B cell (primary cell): ENCODE measurements at places on chromosomes 1 and 21.

GRCh38 chr1:172380441-172381244 lies 39.8 kb upstream of the C1orf105 start:
- peaks cover 26% of the 10 kb centered on the region for H3K4me1 ChIP-seq
- H3K27ac ChIP-seq: peak overlapping the region; percentile 76
- DNase-seq: peak; percentile 76
- no peaks in the 10 kb centered on the region for H3K36me3 ChIP-seq

DNA sequence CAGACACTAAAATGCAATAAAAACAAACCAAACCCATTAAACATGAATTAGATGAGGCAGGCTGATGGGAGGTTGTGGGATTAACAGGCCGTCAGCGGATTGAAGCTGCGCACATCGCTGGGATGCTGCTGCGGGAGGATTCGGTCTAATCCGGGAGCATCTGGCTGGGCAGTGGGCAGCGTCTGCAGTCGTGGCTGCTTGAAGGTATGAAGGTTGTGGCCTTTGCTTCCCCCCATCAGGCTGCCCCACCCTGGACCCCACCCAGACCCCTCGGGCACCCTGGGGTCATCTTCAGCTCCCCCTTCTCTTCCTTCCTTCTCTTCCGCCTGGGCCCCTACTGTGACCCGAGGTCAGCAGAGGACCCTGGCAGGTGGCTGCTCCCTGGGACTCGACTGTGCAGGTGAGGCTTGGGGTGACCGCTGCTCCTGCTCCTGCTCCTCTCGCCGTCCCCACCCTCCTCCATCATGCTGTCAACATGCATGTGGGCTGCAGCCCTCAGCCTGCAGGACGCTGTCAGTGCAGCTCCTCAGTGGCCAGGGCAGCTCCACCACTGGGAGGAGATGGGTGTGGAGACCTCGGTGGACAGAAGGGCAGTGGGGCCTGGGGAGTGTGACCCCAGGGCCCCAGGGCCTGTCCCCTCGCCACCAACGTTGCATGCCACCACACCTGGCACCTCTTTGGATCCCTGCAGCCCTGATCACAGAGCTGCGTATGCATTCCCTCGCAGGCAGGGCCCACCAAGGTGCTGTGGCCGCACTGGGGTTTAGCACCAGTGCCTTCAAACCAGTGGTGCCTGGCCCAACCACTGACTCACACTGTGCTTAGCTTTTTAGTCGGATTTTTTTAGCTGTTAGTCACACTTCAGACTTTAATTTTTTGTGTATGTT lies 112.2 kb upstream of the COL6A1 start:
- H3K4me1 ChIP-seq: no peaks in the 10 kb centered on the region
- H3K27ac ChIP-seq: no peak overlapping the region
- no peaks in the 10 kb centered on the region for H3K36me3 ChIP-seq
- H3K27me3 ChIP-seq: no peaks in the 10 kb centered on the region
- no peak overlapping the region for H3K4me3 ChIP-seq

GRCh38 chr1:179318491-179318890 lies 24.9 kb downstream of the SOAT1 start:
- H3K4me1 ChIP-seq: no peaks in the 10 kb centered on the region
- H3K4me3 ChIP-seq: no peak overlapping the region
- DNase-seq: no peak
- no peaks in the 10 kb centered on the region for H3K36me3 ChIP-seq
- peak overlapping the region; percentile 15 for H3K27ac ChIP-seq
- no peaks in the 10 kb centered on the region for H3K27me3 ChIP-seq

DNA sequence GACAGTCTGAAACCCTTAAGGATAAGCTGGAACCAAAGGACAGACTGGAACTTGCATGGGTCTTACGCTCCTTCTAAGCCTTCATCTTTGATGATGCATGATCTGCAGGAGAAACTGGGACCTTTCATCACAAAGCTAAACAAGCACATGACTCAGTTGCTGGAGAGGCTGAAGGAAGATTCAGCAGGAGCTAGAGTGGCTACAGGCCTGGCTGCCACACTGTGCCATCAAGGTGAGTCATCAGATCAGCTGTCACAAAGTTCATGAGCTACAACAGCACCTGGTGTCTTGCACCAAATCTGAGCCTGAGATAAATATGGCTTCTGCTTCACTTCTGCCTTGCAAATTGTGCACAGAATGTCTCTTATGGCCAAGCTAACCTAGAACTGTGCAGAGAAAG lies 95.5 kb upstream of the MARK1 start:
- no peaks in the 10 kb centered on the region for H3K36me3 ChIP-seq
- no peaks in the 10 kb centered on the region for H3K27me3 ChIP-seq
- no peaks in the 10 kb centered on the region for H3K4me1 ChIP-seq
- DNase-seq: no peak
- no peak overlapping the region for H3K4me3 ChIP-seq
- no peak overlapping the region for H3K27ac ChIP-seq

DNA sequence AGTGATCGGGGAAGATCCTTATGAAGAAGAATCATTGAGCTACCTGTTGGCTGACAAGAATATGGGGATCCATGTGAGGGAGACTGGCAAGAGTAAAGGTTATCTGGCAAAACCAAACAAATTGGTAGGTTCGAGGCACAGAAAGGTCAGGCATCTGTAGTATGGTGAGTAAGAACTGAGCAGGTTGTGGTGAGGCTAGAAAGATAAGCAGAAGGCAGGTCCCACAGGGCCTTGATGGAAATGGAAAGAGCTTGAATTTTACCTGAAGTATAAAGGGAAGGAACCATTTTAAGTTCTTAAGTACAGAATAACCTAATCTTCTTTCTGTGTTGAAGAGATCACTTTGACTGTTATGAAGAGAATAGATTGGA lies 11.1 kb downstream of the PTPRC start:
- no peaks in the 10 kb centered on the region for H3K27me3 ChIP-seq
- H3K4me3 ChIP-seq: no peak overlapping the region
- peaks cover 38% of the 10 kb centered on the region for H3K4me1 ChIP-seq

DNA sequence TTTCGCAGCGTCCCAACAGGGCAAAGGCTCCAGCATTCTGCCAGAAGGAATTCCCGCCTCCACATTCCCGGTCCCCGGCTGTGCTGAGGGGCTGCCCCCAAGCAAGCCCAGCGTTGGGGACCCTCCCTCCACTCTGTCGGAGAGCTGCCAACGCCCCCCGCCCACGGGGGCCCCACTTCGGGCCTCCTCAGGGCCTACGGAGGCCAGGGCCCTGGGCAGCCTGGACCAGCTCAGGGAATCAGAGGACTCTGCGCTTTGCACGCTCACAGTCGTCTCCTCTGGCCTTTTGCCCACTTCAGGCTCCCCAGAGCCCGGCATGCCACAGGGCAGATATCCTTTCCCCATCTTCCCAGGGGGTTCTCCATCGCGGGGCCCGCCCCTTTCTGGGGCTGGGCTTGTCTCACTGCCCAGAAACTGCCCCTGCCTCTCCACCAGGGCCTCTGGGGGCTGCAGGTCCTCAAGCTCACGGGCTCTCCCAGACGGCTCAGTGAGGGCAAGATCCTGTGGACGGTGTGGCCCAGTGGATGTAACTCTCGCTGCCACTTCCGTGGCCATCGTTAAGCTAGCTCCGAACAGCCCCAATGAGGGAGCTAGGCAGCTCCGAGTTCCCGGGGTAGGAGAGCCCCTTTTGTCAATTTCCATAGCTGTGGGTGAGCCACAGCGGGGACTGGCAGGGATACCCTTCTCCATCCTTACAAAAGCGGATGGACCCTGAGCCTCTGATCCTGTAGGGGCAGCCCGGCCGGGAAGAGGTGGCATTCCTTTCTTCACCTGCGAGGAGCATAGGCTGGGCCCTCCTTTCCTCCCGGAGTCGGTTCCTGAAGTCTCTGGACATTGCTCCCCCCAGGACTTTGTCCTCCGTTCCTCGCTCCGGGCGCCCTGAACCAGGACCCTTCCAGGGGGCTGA lies 2.8 kb downstream of the ITPKB start:
- H3K4me1 ChIP-seq: peaks cover 74% of the 10 kb centered on the region
- H3K27me3 ChIP-seq: no peaks in the 10 kb centered on the region
- DNase-seq: no peak
- H3K27ac ChIP-seq: peak overlapping the region; percentile 48

DNA sequence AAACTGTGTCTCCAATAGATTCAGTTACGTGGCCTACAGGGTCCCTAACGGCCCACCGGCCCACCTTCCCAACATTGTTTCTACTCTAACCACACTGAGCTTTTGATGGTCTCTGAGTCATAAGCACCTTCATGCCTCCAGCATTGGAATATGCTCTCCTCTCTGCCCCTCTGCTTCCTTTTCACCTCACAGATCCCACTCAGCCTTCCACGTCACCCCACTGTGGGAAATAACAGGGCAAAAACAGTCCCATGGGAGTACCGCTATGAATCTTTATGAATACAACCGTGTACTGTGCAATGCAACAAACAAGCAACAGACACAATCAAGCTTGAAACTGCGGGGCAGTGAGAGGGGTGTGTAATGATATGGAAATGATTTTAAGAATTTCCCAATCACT lies 5.3 kb upstream of the SARS1 start:
- H3K4me1 ChIP-seq: peaks cover 3% of the 10 kb centered on the region
- no peak overlapping the region for H3K27ac ChIP-seq
- no peak for DNase-seq
- no peaks in the 10 kb centered on the region for H3K27me3 ChIP-seq
- no peak overlapping the region for H3K4me3 ChIP-seq

DNA sequence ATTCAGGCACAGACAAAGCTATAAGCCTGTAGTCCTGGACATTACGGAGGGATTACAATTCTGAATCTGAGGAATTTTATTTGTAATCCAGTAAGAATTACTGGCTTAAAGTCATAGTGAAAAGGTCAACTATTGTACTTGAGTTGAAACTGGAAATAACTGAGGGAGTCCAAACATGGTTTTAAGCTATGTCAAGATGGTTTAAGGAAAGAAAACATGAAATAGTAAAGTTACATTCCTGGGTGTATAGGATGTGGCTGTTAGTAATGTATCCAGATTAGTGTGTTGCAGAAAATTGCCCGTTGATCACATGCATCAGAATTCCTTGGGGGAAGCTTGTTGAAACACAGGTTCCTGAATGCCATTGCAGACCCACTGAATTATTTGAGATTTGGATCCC lies 124.8 kb upstream of the GORAB start:
- DNase-seq: no peak
- no peaks in the 10 kb centered on the region for H3K4me1 ChIP-seq

- H3K27me3 ChIP-seq: peaks cover 7% of the 10 kb centered on the region
- H3K36me3 ChIP-seq: no peaks in the 10 kb centered on the region
- H3K27ac ChIP-seq: no peak overlapping the region
- DNase-seq: no peak
- peaks cover 23% of the 10 kb centered on the region for H3K4me1 ChIP-seq
Observed at GRCh38 chr1:65417729-65418128, 2.7 kb upstream of the LEPR start.

GRCh38 chr1:222657899-222658298 lies 40.0 kb downstream of the MIA3 start:
- H3K4me1 ChIP-seq: peaks cover 20% of the 10 kb centered on the region
- no peak for DNase-seq
- no peaks in the 10 kb centered on the region for H3K27me3 ChIP-seq
- no peak overlapping the region for H3K4me3 ChIP-seq

DNA sequence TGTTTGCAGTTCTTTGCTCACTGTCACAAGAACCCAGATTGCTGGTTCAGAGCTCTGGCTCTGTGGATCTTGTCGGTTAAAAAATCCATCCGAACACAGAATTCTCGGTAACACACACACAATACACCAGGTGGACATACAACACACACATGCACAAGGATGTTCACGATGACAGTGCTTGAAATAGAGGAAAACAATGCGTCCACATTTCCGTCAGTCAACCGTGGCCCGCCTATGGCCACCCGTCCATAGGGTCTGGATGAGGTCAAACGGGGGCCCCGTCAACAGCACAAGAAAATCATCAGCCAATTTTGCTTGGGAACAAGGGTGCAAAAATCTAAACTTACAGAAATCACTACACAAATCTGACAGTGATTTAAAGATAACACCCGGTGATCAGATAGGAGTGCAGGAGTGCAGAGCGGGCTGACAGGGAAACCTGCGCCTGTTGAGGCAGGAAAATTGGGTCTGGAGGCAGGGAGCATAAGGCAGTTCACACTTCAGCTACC lies 50.4 kb upstream of the SLC19A1 start:
- H3K27me3 ChIP-seq: no peaks in the 10 kb centered on the region
- no peaks in the 10 kb centered on the region for H3K36me3 ChIP-seq
- no peak for DNase-seq
- peaks cover 36% of the 10 kb centered on the region for H3K4me1 ChIP-seq

GRCh38 chr1:154957091-154957657 lies 1.3 kb upstream of the PBXIP1 start:
- no peak overlapping the region for H3K4me3 ChIP-seq
- H3K27ac ChIP-seq: no peak overlapping the region
- peaks cover 50% of the 10 kb centered on the region for H3K4me1 ChIP-seq

GRCh38 chr1:6328091-6328490 lies 65.5 kb downstream of the ACOT7 start:
- no peaks in the 10 kb centered on the region for H3K27me3 ChIP-seq
- no peak overlapping the region for H3K27ac ChIP-seq
- no peaks in the 10 kb centered on the region for H3K4me1 ChIP-seq
- DNase-seq: no peak

DNA sequence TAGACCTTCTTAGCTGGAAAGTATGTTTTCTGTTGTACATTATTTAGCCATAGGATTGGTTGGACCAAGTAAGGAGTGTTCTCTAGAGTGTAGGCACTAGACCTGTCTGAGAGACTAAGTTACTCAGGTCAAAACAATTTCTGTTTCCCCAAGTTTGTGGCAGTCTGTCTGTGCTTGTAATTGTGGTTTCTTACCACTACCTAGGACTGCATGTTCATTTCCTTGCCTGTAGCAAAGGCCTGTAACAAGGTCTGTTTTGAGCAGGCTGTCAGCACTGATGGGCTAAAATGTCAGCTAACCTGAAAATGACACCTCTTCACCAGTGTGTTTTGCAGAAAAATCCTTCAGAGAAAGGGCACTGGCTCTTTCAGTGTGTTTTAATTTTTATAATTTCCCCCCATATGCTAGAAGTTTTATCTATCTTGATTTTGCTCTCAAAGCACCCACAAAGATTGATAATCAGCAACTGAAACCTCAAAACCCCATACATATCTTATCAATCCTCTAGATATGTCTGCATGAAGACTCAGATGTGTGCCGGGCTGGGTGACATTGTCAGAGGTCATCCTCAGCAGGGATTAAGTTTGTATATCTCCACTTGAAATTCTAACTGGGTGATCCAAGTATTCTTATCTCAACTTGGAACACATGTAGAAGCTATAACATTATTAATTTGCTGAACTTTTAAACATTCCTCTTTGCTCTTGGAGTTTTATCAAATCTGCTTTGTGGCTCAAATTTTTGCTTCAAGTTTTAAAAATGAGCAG lies 50.7 kb upstream of the ST6GALNAC3 start:
- peaks cover 3% of the 10 kb centered on the region for H3K27me3 ChIP-seq
- H3K36me3 ChIP-seq: no peaks in the 10 kb centered on the region
- no peak overlapping the region for H3K27ac ChIP-seq
- DNase-seq: no peak

GRCh38 chr1:246588159-246588721 lies 22.0 kb downstream of the CNST start:
- no peak overlapping the region for H3K27ac ChIP-seq
- no peak for DNase-seq
- no peak overlapping the region for H3K4me3 ChIP-seq

DNA sequence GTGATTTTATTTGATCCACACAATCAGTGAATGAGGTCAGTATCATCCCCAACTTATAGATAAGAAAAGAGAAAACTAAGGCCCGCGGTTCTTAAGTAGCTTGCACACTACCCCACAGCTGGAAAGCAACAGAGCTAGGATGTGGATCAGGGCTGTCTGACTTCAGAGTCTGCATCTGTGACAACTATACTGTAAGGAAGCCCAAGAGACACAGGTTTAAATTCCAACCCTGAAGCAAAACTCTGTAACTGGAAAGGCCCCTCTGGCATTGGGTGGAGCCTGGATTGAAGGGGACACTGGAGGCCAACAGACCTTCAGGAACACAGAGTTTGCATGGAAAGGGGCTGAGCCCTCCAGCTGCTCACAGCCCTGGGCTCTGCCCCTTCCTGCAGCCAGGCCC lies 40.2 kb downstream of the LGR6 start:
- DNase-seq: no peak
- no peaks in the 10 kb centered on the region for H3K36me3 ChIP-seq
- H3K27me3 ChIP-seq: peaks cover 18% of the 10 kb centered on the region
- no peaks in the 10 kb centered on the region for H3K4me1 ChIP-seq
- no peak overlapping the region for H3K27ac ChIP-seq
